HT1080 (cell line): ENCODE measurements at places on chromosomes 7 and 10.

GRCh38 chr10:123241391-123242141 lies 87.4 kb downstream of the BUB3 start:
- peak; percentile 8 for DNase-seq

GRCh38 chr7:92613720-92614119 lies 23.5 kb upstream of the FAM133B start:
- DNase-seq: no peak

DNA sequence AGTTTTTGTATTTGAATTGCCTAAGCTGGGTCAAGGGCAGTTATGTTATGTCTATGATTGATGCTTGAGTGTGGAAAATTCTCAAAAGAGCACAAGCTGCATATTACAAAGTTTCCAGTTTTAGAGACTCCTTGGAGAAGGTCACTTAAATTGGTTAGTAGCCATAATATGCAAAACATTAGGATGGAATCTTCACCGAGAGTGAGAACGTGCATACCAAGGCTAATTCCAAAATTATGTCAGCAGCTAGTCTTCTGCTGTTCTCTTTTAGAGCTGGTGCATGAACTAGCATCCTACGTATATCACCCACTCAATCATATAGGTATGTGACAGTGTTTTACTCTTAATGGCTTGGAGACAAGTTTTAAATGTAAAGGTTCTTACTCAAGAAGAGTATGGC lies 49.2 kb downstream of the MKX start:
- no peak for DNase-seq

DNA sequence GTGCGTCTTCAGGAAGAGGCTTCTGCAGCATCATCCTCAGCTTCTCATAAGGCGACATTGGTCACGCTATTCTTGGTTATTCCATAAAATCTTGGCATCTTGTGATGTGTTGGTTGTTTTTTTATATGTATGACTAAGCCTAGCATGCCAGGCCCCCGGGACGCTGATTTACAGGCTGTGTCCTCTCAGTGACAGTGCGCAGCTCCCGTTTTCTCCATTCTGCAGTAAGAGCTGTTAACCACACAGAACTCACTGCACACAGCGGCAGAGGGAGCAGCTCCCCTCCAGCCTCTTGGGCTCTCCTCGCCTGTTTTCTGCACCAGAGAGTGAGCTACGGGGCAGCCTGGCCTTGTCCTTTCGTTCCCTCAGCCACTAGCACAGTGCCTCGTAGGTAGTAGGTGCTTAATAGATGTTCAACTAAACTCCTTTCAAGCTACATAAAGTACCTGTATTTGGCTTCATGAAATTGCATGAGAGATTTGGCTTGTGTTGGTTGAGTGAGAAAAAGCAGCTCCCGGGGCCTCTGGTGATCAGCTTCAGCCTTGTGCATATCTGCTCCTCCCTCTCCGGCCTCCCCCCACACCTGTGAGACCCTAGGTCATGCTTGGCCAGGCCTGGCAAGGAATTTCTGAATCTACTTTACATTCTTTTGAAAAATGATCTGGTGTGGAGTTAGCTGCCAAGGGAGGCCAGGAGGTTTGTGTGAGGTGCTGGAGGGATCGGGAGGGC lies 116.2 kb downstream of the WDR37 start:
- DNase-seq: no peak

- no peak for DNase-seq
Measured at GRCh38 chr7:16395121-16395520, 26.2 kb downstream of the CRPPA start.

- DNase-seq: no peak
Measured at GRCh38 chr10:87935290-87936141, 72.1 kb downstream of the PTEN start.

DNA sequence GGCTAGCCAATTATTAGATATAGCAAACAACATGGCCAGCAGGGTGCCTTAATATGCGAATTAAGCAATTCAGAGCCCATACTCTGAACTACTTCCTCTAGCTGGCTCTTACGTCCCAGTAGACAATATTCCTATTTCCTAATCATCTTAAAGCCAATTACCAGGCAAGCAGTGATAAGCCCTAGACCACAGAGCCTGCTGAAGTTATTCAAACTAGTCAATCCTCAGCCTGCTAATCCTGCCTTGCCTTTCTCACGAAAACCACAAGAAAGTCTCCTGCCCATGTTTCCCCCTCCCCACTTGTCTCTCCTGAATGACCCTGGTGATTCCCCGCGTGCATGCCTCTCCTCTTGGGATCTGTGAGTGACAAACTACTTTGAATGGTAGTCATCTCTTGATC lies 86.8 kb upstream of the CACNA2D1 start:
- DNase-seq: no peak

DNA sequence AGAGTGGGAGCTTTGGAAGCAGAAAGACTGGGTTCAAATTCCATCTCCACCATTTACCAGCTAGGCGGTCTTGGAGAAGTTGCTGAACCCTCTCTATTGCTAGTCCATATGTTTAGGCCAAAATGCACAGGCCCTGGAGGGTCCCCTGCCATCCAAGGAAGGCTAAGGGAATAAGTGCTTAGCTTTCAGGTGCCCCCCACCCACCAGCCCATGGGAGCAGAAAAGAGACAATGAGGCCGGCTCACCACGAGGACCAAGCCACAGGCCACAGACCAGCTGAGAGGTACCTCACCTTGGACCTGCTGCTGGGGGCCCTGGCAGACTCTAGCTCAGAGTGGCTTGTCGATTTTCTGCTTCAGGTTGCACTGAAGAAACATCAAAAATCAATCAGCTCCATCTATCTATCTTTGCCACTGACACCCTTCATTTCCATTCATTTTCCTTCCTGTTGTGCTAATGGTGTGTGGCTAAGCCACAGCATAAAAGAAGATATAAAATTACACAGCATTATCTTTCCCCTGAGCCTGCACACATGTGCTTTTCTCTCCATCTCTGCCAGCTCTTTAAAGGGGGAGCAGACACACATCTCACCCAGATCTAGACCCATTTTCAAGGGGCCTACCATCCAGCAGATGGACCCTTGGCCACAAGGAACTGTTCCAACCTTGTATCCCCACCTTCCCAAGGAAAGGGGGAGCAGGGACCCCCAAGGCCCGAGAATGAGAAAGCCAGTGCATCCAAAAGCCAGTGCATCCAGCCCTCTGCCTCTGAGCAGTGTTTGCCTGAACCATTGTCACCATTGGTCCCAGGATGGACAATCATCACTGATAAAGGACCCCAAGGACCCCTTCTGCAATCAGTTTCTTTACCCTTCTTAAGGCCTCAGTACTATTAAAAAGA lies 65.4 kb downstream of the GRID1 start:
- DNase-seq: no peak

- DNase-seq: no peak
Measured at GRCh38 chr10:15320522-15321203, 50.4 kb downstream of the FAM171A1 start.

DNA sequence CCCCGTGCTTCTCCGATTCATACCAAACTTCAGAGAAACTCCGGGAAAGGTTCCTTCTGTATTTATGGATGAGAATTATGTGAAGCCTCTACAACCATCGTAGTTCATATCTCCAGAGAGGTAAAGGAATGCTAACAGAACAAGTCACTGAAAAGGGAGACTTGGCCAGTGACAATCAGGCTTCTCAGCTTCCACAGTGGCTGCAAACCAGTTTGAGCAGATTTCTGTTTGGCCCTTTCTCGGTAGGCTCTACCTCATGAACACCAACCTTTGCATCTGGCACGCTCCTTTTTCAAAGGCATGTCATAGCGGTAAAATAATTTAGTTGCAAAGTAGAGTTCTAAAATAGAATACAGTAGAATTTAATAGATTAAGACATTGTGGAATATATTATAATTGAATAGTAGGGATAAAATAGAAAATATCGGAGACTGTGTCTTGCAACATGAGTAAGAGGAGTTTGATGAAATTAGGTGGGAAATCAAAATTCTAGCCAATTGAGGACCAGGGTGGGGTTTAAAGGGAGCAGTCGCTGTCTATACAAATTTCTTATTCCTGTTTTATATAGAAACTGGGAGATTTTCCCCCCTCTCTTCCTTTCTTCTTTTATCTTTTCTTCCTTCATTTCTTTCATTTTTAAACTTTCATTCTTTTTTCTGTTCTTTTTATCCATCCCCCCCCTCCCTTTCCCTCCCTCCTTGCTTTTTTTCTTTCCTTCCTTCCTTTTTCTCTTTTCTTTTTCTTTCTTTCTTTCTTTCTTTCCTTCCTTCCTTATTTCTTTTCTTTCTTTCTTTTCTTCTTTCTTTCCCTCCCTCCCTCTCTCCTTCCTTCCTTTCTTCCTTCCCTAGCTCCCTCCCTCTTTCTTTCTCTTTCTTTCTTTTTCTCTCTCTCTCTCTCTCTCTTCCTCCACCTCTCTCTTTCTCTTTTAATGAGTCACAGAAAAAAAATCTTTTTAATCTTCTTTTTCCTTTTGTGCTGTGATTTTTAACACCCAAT lies 161.5 kb upstream of the KLF6 start:
- DNase-seq: no peak

DNA sequence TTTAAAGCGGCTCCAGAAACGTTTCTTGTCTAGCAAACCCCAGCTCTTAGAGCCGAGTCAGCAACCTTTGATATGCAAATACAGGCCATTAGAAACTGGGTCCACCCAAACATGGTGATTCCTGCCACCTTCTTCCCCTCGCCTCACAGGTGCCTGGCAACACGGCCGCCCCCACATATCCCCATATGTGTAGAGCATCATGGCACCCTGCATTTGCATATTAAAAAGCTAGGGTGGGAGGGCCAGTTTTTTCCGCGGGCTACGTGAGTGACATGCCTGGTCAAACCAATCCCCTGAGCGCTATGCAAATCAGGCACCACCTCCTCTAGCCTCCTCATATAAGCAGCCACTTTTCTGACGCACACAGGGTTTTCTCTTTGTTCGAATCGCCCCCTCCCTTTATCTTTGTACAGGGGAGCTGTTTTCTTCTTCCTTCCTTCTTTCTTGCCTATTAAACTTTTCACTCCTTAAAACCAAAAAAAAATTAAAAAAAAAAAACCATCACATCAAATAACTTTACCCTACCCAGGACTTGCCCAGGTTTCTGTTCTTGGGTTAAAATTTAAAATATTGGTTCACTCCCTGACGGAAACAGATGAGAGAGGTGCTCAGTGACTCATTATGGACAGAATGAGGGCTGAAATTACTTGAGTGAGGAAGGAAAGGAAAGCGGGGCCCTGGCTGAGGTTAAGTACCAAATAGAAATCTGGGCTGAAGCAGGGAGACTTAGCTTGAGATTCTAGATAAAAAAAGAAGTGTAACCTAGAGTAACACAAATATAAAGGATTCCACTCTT lies 59.8 kb downstream of the COA1 start:
- DNase-seq: no peak

- no peak for DNase-seq
Measured at GRCh38 chr10:45374350-45375052, 485 bp downstream of the ALOX5 start.

GRCh38 chr7:100428967-100429636 lies 529 bp upstream of the MEPCE start:
- peak; percentile 99 for DNase-seq

DNA sequence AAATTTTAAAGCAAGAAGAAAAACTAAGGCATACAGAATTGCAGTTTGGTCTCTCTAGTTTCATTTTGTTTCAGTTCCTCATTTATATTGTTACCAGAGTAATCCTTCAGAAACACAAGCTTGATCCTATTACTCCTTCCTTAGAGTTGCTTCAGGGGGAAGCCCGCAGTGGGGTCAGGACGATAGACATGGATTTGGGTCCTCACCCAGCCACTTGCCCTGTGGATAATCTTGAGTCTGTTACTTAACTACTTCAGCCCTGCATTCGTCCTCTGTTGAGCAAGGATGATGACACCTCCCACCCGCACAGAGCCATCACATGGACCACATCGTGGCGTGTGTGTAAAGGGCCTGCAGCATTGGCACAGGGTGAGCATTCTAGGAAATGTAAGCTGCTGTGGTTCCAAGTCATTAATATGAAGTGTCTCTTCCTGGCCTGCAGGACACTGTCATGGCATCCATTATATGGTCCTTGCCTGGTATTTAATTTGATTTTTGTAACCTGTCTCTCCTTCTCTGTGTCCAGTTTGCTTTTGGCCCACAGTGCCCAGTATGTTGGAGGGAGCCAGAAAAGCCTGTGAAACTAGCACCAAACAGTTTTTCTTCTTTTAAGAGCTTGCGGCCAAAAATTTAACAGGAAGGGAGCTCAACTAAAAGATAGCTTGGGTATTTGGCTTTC lies 111.2 kb downstream of the EEPD1 start:
- no peak for DNase-seq
